ENCODE measurements at places on chromosomes 7 and 10.
A peak's percentile ranks its signal among the peaks of the same experiment; 100 is the strongest.

DNA sequence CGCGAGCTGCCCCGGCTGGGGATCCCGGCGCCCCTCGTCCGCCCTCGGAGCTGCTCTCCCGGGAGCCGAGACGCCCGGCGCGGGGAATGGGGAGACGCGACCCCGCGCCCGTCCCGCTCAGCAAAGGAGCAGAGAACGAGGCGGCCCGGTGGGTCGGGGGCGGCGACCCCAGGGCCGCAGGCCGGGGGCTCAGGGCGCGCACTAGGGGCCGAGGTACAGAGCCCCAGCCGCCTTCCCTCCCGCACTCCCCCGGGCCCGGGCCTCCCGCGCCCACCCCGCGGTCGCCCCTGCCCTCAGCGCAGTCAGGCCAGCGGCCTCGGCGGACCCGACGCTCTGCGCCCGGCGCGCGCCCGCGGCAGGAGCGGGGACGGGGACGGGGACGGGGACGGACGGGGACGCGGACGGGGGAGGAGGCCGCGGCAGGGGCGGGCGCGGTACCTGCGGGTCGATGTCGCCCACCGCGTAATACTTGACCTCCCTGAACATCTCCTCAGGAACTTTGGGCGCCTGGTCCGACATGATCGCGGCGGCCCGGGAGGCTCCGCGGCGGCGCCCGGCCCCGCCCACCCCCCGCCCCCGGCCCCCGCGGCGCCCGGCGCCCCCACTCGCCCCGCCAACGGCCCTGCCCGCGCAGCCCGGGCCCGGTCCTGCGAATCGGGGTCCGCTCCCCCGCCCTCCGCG is 373 bp downstream of the PAXIP1 start:
- DNase-seq: peak; percentile 37

GRCh38 chr10:60093317-60093716 is 187.0 kb upstream of the CCDC6 start:
- DNase-seq: no peak

DNA sequence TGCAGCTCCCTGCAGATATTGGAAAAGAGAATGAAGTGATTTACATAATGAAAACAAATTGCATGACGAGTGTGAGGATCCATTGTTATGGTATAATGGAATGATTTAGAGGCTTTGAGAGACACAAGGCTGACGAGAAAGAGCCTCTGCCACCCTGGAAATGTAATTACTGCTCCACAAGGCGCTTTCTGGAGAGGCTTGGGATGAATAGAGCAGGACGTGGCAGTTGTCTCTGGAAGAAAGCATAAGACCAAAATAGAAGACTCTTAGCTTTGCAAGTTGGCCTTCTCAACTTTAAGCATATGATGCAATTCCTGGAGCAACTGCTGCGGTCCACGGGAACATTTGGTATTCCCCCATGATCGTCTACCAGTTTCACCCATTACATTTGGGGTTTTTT is 181.9 kb upstream of the TCF7L2 start:
- DNase-seq: no peak

DNA sequence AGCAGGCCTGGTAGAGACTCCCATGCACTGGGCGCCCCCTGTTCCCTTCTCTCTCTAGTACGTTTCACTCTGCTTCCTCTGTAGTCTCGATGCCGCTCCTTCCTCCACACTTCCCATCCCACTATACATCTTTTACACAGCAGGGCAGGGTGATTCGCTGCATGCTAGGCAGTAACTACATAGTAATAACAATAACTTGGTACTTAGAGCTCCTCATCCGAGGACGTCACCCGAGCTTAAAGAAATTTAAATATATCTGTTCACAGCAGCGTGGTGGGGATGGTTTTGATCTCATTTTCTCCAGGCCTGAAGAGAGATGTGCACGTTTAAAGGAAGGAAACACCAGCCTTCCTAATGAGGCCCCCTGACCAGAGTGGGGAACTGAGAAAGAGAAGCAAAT is 276.9 kb downstream of the SKAP2 start:
- no peak for DNase-seq

DNA sequence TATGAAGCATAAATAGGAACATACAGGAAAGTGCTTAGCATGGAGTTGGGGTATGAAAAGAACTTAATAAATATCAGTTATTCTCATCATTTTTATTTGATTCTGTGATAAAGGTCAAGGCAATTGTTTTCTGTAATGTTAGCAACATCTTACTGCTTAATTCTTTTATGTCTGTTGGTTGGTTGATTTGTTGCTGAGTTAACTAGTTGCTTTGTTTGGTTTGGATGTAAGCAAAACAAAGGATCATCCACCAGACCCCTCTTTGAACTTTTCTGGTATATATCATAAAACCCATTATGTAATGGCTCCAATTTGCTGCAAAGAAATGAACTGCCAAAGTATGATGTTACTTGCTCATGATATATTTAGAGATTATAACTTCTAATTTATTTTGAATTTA is 44.5 kb downstream of the CH25H start:
- DNase-seq: no peak

GRCh38 chr10:78524941-78525340 is 491.3 kb downstream of the RPS24 start:
- DNase-seq: no peak

DNA sequence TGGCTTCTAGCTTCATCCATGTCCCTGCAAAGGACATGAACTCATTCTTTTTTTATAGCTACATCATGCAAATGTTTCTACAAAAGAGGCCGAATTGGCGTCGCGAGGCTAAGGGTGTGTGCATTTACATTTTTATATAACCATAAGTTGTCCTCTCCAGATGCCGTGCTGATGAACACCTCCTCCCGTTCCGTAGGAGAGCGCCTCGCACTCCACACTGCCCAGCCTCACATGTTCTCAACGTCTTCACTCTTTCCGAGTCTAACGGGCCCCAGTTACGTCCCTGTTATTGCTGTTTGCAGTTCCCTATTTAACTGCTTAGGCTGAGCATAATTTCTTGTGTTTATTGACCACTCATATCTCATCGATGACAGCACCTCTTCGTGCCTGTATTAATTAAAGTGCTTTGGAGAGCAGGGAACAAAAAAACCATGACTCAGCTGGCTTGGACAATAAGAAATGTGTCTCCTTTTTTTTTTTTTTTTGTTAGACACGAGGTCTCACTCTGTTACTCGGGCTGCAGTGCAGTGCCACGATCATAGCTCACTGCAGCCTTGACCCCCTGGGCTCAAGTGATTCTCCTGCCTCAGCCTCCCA is 113.5 kb upstream of the SDK1 start:
- no peak for DNase-seq

- DNase-seq: peak; percentile 20
Observed at GRCh38 chr10:72058989-72059842, 29.1 kb downstream of the SPOCK2 start.

DNA sequence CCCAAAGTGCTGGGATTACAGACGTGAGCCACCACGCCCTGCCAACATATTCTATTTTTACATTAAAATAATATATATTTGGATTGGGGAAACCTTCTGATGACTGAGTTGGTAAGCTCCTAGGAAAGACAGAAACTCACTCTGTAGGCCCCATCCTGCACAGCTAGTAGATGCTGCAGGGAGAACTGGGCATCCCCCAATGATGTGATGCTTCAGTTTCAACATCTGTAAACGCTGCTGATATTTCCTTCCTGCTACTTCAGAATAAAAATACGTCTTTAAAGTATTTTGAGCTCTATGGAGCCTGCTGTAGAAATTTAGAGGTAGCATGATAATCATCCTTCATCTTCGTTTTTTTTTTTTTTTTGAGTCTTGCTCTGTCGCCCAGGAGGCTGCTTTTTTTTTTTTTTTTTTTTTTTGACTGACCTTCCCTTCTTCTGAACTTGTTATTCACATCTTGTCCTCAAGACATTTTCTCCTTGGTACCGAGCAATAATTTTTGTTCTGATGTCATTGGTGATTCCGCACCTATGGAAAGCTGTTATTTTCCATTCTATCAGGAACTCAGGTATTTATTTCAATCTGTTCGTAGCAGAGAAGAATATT is 21.8 kb upstream of the INPP5F start:
- no peak for DNase-seq

DNA sequence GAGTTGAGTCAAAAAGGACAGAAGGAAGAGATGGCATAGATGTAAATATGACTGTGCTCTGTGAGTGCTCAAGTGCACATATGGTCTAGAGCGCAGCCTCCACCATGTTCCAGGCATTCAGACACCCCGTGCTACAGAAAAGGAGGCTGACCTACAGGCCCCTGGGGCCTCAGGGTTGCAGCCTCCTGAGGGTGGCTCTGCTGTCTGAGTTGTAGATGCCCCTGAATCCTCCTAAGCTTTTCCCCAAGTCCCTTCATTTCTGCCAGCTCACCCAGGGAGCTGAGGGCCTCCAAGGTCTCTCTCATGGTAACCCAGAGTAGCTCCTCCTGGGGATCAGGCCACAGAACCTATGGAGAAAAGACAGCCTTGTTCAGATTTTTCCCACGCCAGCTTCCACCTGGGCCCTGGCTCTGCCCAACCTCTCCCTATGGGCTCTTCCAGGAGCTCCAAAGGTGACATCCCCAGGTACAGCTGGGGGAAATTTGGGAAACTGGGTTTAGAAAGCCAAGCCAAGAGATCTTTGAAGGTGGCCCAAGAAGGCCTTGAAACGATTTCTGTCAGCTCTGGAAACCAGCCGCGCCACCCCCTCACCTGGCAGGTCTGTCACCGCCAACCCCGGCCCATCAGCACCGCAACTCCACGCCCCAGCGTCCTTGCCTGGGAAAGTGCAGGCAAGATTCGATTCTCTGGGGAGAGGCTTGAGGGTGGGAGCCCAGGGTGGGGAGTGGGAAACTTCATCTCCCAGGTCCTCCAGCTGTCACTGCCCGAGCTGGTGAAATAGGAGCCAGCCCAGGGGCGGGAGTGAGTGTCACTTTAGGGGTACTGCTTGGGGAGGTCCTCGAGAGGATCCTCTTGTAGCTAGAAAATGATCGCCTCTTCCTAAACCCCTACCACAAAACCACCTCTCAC is 2.4 kb downstream of the ZNF467 start:
- no peak for DNase-seq

DNA sequence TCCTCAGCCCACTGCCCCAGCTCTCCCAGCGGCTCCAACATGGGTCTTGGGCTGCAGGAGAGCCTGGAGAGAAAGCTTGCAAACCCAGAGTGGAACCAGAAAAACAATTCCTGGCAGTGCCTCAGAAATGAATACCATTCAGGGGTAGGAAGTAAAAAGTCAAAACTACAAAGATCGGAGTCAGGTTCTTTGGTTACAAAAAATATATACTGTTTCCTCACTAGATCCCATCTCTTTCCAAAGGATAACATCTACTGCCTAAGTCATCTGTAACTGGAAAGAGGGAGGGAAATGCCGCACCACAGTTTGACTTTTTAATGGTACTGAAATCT is 14.9 kb downstream of the CREB3L2 start:
- no peak for DNase-seq

- no peak for DNase-seq
Observed at GRCh38 chr7:125606671-125607070, 677.0 kb upstream of the POT1 start.

- DNase-seq: no peak
Observed at GRCh38 chr7:1692515-1693418, 22.7 kb downstream of the ELFN1 start.

DNA sequence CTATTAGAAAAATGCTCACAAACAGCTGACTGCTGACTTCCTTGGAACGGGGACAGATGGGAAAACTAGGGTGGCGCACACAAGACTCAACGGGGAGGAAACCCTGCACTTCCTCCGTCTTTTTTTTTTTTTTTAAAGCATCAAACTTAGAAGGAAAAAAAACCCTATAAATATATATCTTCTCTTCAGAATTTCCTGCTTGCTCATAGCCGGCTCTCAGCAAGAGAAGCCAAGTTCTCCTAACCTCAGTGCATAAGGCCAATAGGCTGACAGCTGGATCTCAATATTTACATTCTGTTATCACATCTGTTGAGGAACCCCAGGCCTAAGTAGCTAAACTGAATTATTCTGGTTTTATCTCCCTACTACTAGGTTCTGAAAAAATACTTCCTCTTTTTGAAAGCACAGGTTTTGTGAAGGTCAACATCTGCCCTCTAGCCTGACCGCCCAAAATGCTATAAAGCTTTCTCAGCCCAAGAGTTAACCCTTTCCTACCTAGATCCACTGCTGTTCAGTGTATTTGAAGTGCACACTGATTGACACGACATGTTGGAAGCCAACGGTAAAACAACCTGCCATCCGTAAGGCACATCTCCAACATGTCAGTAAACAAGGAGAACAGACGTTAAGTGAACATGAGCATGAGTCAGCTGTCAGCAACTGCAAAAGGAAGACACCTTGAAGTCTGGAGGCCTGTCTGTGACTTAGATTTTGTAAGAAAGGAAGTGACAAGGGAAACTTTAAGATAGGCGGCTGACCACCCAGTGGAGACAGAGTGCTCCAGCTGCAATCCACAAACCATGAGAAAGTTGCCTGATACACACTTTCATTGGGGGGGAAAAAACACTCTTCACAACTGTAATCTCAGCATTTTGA is 83.8 kb downstream of the EBLN1 start:
- DNase-seq: no peak

- no peak for DNase-seq
Observed at GRCh38 chr7:158705234-158705850, 738 bp upstream of the NCAPG2 start.

- DNase-seq: no peak
Observed at GRCh38 chr7:140136073-140136472, 40.7 kb downstream of the KDM7A start.

- DNase-seq: no peak
Observed at GRCh38 chr7:15407910-15408309, 153.9 kb downstream of the AGMO start.

- no peak for DNase-seq
Observed at GRCh38 chr10:99769706-99770105, 12.7 kb upstream of the ABCC2 start.

DNA sequence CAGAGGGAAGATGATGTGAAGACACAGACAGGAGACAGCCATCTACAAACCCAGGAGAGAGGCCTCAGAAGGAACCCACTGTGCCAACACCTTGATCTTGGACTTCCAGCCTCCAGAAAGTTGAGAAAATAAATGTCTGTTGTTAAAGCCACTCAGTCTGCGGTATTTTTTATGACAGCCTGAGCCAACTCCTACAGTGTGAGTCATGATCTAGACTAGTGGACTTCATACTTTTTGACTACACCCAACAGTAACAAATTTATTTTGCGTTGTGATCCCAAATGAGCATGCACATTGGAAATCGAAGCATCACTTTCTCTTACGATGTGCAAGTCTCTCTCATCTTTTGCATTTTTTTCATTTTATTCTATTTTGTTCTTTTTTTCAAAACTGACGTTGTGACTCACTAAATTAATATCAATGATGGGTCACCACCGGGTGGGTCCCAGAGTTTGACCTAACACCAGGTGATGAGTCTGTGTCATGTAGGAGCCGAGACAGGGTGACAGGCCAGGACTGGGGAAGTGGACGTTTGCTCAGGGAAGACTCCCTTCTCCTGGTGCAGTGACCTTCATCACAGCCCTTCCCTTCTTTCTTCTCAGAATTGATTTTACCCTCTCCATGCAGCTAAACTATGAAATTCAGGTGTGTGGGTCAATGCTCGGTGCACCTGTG is 28.9 kb downstream of the PHYH start:
- peak; percentile 20 for DNase-seq

- no peak for DNase-seq
Observed at GRCh38 chr10:79453392-79453791, 8.0 kb upstream of the ZCCHC24 start.
